ENCODE measurements at places on chromosomes 5 and 9.
A peak's percentile ranks its signal among the peaks of the same experiment; 100 is the strongest.

- peak; percentile 23 for DNase-seq
Measured at GRCh38 chr9:120394058-120394669, 185.8 kb downstream of the CDK5RAP2 start.

DNA sequence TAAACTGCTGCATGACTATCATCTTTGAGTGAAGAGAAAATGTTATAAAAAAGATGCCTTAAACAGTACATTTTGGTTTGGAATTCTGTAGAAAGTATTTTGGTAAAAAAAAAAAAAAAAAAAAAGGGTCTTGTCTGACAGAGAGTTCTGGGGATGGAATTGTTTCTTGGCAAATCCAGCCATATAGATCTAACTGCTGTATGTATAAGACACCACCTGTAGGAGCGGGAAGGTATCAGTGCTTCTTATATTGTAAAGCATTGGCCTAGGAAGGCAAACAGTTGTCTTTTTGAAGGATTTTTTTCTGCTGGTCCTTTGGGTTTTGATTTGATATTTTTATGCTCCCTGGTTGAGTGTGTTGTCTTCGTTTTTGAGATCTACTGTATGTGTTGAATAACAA lies 2.8 kb downstream of the PURA start:
- no peak for DNase-seq

GRCh38 chr5:37833990-37834389 lies 5.9 kb downstream of the GDNF start:
- no peak for DNase-seq

DNA sequence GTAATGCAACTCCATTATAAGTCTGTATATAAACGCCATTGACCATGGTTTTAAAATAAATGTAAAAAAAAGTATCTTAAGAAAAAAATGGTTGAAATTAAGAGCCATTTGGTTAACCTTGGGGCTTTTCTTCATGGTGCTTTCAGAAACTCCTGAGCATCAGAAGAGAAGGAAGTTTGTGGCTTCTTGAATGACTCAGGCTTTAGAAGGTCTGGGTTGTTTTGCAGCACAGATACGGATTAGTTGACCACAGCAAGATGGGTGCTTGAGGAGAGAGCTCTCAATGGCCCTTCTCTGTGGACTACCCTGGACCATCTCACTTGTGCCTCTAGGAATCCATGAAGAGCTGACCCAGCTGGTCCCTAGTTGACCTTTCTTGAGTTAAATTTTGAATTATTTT lies 189.5 kb downstream of the TMEM38B start:
- DNase-seq, result no peak

DNA sequence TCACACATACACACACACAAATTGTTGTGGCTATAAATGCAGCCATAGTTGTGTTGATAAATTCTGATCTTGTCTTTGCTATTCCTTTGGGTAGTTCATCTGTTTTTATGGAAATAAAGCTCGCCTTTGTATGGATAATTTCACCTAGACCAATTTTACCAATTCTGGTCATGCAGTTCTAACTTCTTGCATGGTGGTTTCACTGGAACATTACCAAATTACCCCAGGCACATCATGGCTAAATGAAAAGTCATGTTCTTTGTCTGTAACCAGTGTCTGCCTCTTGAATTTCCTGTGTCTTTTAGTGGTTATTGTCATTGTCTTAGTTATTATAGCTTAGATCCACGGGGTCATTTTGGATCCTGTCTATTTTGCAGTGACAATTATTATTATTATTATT lies 50.3 kb upstream of the TMC1 start:
- no peak for DNase-seq

GRCh38 chr5:151051066-151051930 lies 29.5 kb downstream of the TNIP1 start:
- DNase-seq, result peak; percentile 69

- DNase-seq, result no peak
Measured at GRCh38 chr5:75975496-75975895, 107.7 kb upstream of the SV2C start.

GRCh38 chr9:136847826-136848392 lies 1.3 kb upstream of the PHPT1 start:
- DNase-seq, result peak; percentile 31

DNA sequence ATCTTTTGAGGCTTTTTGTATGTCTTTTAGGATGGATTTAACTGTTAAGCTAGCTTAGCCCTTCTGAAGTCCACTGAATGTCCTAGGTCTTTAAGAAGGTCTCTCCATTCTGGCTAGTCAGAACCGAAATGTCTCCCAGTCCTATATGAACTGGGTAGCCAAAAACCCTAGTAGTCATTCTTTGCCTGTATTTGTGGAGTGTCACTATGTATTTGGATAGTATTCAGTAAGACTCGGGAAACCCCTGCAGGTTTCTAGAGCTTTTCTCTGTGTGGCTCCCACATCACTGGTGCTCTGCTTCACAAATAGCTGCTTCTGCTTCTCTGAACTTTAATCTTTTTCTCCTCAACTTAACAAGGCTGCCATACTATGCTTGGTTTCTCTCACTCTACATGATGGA lies 68.0 kb downstream of the RIC1 start:
- no peak for DNase-seq

DNA sequence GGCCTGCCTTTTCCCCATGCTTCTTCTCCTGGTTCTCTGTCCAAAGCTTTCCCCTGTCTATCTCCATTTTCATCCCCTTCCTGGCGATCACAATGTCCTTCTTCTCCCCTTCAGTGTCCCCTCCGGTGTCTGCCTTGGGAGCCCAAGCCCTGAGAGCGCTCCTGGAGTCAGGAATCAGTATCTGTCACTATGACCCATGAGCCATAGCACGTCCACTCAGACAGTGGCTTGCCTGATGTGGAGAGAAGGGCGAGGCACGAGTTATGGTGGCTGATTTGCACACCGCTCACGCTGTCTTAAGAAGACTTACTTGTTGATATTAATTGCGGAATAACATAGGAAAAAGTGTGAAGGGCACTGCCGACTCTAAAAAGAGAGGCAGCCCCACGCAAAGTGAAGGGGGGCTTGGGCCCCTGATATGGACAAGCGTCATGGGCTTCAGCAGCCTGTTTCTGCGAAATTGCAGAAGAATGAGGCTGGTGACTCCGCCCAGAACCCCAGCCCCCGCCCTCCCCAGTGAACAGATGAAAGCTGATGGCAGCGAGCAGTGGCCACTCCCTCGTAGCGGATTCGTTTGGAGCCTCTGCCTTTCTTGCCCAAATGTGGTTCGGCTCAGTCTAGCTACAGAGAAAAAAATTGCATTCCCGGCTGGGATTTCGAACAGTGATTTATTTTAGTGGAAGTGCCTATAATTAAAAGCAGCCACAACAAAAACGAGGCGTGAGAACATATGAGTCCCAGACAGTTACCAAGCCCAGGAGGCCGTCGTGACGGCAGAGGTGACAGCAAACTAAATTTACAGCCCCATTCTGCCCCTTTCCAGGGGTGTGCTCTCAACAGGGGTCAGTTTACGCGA lies 149.8 kb downstream of the ICE1 start:
- DNase-seq, result no peak

DNA sequence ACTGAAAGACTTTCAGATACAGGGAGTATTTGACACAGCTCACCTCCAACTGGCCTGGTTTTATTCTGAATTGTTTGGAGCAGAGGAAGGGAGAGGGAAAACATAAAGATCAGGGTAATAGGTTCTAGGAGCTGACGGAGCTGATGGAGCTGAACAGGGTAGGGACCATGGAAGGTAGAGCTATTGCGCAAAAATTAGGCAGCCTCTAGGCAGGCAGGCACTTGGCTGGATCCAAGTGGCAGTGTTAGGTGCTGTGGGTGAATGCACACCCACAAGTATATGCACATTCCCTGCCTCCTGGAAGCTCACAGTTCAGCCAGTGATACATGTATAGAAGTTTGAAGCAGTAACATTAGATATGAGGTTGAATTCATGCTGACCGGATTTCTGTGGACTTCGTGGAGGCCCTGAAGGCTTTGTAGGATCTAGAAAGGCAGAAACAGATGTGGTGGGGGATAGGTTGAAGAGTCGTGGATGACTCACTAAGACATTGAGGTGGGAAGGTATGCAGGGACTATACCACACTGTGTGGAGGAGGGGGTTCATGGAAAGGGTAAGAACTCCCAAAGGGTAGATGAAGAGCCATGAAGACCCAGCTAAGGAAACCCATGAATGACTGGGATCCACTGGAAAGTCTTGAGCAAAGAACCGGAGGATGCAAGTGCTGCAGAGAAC lies 50.8 kb downstream of the WWC1 start:
- DNase-seq, result no peak

GRCh38 chr9:89793551-89793950 lies 188.7 kb downstream of the GADD45G start:
- DNase-seq, result no peak

- DNase-seq, result no peak
Measured at GRCh38 chr9:128026255-128026772, 40.8 kb downstream of the NAIF1 start.

- no peak for DNase-seq
Measured at GRCh38 chr5:111765613-111766571, 8.9 kb upstream of the NREP start.

DNA sequence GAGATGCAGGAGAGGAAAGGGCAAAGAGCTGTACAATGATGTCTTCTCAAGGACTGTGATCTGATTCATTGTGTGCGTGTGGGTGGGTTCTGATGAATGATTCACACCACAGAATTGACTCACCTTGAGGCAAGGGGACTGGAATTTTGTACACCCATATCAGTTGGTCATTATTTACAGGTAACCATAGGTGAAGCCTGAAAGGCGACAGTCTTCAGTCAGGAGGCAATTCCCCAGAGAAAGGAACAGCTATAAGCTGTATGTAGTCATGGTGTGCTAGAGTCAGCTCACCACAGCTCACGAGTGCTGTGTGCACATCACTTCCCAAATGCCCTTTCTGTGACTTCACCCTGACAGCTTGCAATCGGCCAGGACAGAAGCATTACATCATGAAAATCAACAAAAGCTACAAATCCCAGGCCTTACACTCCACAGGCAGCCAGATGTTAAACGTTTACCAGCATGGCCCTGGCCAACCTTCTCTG lies 87.6 kb upstream of the RPS23 start:
- no peak for DNase-seq

- DNase-seq, result peak; percentile 12
Measured at GRCh38 chr9:5786370-5787127, 46.4 kb downstream of the ERMP1 start.

DNA sequence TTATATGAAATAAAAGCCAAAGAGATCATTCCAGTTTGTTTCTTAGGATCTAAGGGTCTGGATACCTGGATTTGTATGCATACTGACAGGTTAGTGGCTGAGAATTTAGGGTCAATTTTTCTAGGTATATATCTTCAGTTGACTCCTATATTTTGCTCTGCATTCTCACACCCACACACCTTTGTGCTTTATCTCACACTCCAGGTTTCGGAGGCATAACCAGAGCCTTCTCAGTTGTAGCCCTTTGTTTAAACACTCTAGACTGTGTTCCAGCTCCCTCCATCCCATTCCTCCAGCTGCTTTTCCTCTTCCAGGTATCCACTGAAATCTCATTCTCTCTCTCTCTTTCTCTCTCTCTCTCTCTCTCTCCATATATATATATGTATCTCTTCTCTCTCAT lies 10.6 kb upstream of the MOCS2 start:
- DNase-seq, result no peak

DNA sequence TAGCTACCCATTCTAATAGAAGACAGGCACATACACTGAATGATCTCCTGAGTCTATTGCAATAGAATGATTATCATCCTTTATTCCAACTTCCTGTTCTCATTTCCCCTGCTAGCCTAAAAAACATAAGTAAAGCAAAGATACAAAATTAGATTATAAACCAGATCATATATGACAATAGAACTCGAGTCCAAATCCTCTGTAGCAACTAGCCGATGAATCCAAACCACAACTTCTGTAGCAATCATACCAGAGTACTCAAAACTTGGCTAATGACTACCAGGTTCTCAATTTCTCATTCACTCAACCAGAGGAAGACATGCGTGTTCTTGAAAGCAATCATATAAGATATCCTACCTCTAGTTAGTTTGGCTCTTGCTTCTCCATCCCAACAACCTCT lies 622.1 kb downstream of the PSAT1 start:
- no peak for DNase-seq

DNA sequence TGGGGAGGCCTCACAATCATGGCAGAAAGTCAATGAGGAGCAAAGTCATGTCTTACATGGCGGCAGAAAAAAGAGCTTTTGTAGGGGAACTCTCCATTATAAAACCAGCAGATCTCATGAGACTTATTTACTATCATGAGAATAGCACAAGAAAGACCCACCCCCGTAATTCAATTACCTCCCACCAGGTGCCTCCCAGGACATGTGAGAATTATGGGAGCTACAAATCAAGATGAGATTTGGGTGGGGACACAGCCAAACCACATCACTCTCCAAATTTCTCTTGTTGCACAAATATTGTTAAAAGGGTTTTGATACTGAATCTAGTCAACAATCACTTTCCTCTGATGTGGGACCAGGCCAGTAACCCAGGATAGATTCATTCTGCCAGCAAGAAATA lies 1176.1 kb downstream of the CDH9 start:
- no peak for DNase-seq

DNA sequence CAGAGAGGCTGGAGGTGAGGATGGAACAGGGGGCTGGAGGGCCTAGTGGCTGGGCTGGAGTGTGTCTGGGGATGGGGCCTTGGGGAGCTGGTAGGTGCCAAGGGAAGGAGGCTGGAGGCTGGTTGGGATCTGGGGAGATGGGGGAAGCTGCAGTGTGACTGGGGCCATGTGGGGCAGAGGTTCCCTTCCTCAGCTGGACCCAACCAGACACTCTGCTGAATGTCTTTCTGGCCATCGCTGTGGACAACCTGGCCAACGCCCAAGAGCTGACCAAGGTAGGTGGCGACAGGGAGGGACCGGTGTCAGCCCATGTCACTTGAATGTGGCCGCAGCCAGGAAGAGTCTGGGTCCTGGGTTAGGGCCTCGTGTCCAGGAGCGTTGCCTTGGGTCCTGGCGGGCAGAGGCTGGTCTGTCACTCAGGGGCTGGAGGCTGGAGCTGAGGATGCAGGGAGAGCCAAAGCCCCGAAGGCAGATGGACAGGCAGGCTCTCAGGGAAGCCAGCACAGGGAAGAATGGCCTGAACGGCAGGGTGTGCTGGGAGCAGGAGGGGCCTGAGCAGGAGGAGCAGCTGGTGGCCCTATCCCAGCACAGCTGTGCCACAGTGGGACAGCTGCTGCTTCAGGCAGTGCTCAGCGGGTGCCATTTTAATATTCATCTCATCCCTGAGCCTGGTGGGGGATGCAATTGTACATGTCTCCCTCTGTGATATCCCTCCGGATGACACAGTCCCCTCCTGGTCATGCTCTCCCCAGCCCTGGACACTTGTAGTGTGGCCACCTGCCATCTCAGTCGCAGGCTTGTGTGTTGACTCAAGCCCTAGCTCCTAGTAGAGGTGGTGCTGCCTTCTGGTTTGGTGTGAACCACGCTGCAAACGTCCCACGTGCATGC lies 132.5 kb downstream of the CACNA1B start:
- no peak for DNase-seq

GRCh38 chr5:116922532-116922931 lies 347.9 kb upstream of the SEMA6A start:
- no peak for DNase-seq

DNA sequence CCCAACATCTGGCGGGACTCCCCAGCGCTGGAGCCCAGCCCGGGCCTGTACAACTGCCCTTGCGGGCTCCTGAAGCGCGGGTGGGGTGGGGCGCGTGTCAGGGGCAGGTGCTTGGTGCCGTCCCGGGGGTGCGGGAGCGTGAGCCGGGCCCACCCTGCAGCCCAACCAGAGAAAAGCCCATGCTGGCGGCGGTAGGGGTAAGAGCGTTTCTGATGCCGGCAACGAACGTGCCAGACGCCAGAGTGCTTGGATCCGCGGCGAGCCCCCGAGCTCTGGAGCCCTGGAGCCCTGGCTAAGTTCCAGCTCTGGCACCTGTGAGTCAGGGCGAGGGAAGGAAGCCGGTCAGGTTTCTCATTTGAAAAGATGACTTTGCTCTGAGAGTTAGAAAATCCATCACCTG lies 58.0 kb downstream of the ZNF510 start:
- DNase-seq, result no peak

- DNase-seq, result no peak
Measured at GRCh38 chr5:148297731-148298130, 14.5 kb upstream of the SPINK7 start.

All from kidney capillary endothelial cell (primary cell).